ENCODE measurements at places on chromosomes 2 and 18.
A peak's percentile ranks its signal among the peaks of the same experiment; 100 is the strongest.

DNA sequence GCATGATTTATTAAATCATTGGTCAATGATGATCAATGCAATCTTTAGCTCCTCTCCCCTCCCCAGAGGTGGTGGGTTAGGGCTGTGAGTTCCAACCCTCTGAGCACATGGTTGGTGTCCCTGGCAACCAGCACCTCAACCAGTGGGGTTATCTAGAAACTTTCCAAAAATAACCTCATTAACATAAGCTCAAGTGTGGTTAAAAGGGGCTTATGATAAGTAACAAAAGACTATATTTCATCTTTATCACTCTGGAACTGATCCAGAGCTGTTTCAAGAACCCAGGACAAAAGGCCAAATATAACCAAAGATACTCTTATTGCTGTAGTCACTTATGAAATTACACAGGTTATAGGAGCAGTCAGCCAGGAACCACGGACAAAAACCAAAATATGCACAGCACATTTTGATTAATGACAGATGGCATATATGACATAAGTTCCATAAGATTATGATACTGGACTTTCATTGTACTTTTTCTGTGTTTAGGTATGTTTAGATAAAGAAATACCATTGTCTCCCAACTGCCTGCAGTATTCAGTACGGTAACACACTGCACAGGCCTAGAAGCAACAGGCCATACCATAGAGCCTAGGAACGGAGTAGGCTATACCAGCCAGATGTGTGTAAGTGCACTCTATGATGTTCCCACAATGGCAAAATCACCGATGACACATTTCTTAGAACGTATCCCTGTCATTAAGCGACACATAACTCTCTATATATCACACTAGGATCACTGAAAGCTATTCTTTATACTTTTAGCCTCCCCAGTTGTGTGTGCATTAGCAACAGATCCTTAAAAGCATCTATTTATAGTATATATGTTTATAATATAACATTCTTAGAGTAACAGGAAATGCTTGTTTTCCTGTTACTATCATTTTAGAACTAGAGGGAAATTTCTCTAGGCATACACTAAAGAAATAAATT lies 31.9 kb downstream of the KIDINS220 start:
- DNase-seq = no peak

GRCh38 chr18:77249569-77250500 lies at the start of gene GALR1:
GALR1 (plus strand) TSS chr18:77249848; CDS start chr18:77250549, 701 bp downstream.
- peak; percentile 28 for DNase-seq

- DNase-seq = no peak
Measured at GRCh38 chr18:36139245-36139644, 9.5 kb downstream of the ELP2 start.

DNA sequence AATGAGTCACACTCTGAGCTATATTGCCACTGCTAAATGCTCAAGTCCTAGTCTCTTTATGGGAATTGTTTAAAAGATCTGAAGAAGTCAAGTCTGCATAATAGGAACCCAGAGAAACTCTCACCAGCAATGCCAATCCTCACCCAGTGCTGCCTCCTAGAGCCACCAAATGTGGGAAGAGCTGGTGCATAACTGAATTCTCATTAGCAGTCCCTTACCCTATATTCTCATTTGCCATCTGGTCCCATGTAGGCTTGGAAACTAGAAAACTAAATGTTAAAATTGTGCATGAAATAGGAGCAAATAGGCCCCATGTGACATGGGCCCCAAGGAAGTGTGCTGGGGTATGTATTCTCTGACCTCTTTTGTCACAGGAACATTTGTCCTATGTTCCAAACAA lies 224.4 kb upstream of the SMAD2 start:
- no peak for DNase-seq

GRCh38 chr2:68774569-68775271 lies 40.1 kb downstream of the ARHGAP25 start:
- no peak for DNase-seq

GRCh38 chr2:145108959-145109710 lies 589.2 kb upstream of the ZEB2 start:
- DNase-seq = peak; percentile 10

GRCh38 chr2:149173220-149173619 lies 134.7 kb downstream of the LYPD6B start:
- DNase-seq = no peak

DNA sequence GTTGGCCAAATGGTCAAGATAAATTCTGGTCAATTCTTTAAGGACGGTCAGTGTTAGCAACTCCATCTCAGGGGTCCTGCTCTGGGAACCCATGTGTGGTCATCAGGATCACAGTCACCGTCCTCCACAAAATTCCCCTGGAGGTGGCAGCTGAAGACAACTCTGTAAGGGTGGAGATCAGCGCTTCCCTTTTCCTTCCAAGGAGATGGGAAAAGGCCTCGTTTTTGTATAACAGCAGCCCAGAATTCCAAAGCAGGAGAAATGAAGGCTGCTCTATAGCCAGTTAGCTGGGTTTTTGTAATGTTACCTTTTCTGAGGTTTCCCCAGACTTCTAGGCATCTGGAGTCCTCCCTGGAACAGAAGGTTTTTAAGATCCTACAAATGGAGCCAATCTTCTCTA lies 334.8 kb downstream of the MYCN start:
- no peak for DNase-seq

DNA sequence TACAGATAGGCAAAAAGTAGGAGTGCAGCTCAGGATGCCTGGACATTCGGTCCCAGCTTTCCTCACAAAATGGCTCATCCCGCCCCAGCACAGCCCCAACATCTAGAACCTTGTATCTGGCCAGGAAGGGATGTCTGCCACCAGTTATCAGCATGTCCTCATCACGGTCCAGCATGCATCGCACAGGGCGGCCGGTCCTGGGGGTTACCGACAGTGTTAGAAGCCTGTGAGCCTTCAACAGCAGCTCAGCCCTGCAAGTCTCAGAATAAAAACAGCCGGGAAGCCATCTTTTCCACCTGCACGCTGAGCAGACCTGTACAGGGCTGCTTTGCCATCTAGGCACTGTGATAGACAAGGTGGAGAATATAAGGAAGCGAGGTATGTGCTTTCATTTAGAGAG lies 49.2 kb downstream of the XDH start:
- DNase-seq = no peak

- DNase-seq = no peak
Measured at GRCh38 chr18:63292831-63293683, 26.5 kb downstream of the BCL2 start.

Data from brain (organoid and tissue), 16 donors.